ENCODE measurements at places on chromosomes 6 and 20.
A peak's percentile ranks its signal among the peaks of the same experiment; 100 is the strongest.

GRCh38 chr6:26240157-26241032 is 124.6 kb upstream of the BTN3A2 start:
- no peak for DNase-seq

DNA sequence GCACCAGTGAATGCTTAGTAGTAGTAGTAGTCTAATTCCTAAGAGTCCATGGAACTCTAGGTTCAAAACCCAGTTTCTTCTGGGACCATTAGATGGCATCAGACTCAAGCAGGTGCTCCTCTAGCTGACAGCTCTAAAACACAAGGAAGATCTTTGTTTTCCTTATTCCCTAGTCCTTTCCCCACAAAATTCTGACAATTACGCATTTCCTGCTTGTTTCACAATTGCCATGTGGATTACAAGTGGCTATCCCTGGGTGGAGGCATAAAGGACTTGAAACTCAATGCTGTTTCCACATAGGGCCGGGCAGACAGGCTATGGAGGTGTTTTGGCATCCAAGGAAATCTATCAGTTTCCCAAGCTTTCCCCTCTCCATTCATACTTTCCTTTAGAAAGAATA is 9.2 kb upstream of the HLA-DOB start:
- DNase-seq: peak; percentile 6

- no peak for DNase-seq
Observed at GRCh38 chr6:33990061-33990541, 155.8 kb downstream of the GRM4 start.

DNA sequence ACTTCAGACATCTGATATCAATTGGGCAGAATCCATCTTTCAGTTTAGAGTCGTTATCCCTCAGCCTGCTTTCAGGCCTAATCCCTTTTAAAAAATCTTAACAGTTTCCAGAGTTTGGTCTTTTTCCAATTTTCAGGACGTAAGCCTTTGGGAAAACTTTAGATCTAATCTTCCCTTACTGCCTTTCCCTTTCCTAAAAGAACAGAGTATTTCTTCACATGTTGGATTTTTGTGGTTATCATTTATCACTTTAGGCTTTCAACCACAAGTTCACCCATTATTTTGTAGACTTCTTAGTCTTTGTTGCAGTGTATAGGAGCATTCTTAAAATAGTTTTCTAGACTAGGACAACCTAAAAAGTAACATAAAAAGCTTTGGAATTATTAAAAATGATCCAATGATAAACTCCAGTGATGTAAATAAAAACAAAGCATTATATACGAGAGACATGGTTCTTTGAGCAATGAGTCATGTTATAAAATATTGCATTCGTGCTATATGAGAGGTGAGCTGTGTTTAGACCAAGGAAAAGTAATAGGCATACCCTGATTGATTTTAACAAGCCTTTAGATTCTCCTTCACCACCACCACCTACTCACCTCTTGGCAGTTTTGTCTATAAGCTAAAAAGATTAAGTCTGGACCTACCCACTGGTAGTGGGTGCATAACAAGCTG is 90.4 kb upstream of the MCHR2 start:
- DNase-seq: no peak

DNA sequence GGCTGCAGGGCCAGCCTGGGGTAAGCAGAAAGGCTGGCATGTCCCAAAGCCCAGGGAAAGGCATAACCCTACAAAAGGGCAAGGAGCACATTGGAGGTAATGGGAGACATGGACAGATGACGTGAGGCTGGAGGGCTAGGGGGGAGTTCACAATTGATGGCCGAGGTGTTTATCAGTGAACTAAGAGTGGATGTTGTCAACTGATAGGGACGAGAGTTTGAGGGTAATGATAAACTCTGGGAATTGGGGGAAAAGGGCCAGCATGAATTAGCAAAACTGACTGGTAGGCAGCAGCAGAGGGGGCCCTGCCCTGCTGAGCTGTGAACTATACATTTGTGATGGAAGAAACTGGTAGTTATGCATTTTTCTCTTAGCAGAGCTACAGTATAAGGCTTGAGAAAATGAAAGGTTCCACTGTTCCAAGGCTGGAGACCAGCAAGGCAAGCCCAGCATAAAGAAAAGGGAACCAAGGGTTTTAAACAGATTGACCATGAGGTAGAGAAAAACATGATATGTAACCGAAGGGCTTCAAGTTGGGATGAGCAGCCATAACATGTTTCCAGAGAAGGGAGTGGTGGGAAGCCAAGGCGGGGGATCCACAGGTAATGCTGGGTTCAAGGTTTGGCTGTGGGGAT is 98.1 kb upstream of the MLN start:
- DNase-seq: no peak

DNA sequence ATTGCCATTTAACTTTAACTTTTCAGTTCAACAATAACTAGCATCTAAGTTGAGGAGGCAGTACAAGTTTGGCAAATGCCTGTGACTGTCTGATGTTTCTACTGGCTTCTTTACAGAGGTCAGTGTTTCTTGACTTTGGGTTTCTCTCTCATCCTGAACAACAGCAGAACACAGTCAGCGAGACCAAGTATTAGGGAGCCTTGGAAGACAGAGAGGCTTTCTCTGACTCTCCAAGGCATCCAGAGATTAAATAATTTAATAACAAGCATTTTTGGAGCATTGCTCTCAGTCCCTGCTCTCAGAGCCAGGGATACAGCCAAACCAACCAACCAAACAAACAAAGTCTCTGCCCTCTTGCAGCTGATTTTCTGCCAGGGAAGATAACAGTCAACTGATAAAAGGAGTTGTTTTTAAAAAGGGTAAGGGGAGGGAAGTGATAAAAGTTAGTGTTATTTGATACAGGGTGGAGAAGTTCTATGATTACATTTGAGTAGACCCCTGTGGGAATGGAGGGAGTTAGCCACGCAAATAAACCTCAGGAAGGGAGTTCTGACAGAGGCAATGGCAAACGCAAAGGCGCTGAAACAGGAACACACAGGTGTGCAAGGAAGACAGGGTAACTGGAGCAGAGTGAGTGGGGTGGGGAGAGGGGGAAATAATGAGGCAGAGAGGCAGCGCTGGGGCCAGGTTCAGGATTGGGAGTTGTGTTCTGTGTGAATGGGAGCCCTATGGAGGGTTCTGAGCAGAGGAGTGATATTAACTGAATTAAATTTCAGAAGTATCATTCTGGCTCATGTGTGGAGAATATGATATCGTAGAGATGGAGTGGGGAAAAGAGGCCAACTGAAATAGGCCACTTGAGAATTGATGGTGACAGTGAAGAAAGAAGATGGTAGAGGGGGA is 55.2 kb downstream of the SEL1L2 start:
- no peak for DNase-seq

- DNase-seq: no peak
Observed at GRCh38 chr20:10114598-10114997, 79.8 kb downstream of the ANKEF1 start.

DNA sequence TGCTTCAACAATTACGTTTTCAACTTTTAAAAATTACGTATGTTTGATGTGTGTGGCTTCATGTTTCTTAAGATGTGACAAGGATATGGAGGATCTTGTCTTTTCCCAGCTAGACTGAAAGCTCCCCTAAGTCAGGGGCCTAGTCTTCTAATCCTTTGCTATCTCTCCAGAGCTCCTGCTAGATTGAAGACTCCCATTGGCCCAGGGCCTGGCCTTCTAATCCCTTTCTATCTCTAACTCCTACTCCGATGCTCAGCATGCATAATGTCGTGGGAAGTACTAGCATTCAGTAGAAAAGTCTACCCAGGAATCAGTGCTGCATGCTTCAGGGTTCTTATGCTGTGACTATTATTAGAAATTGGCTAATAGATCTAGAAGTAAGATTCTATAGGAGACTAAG is 144.8 kb upstream of the SUPT3H start:
- DNase-seq: no peak

DNA sequence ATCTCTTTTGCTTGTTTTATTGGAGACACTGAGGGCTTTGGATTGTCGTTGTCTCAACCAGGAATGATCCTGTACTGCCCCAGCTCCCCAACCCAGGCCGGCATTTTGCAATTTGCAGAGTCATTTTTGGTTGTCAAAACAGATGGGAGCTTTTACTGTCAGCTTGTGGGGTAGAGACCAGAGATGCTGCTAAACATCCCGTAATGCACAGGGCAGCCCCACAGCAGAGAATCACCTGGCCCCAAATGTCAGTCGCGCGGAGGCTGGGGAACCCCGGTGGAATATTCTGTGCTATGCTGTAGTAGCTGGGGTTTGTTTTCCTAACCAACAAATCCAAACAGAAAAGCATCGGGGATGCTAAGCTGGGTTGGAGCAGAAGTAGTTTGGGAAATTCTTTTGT is 99.7 kb downstream of the TSHZ2 start:
- no peak for DNase-seq

DNA sequence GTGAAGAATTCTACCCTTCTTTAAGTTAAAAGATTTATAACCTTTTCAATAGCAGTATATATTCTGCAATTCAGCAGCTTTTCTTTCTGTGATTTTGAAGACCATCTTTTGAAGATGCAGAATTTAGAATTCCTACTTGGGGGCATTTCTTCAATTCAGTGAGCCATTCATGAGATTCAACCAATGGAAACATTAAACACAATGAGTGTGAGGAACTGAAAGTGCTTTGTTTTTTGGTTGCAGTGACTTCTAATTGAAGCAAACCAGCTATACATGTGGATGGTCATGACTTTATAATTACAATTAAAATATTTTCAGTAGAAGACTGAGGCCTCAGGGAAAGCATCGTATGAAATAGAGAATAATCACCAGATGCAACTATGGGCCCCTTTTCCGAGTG is 108.3 kb downstream of the CARMIL1 start:
- peak; percentile 66 for DNase-seq

- no peak for DNase-seq
Observed at GRCh38 chr6:84019141-84019841, 14.3 kb upstream of the MRAP2 start.

DNA sequence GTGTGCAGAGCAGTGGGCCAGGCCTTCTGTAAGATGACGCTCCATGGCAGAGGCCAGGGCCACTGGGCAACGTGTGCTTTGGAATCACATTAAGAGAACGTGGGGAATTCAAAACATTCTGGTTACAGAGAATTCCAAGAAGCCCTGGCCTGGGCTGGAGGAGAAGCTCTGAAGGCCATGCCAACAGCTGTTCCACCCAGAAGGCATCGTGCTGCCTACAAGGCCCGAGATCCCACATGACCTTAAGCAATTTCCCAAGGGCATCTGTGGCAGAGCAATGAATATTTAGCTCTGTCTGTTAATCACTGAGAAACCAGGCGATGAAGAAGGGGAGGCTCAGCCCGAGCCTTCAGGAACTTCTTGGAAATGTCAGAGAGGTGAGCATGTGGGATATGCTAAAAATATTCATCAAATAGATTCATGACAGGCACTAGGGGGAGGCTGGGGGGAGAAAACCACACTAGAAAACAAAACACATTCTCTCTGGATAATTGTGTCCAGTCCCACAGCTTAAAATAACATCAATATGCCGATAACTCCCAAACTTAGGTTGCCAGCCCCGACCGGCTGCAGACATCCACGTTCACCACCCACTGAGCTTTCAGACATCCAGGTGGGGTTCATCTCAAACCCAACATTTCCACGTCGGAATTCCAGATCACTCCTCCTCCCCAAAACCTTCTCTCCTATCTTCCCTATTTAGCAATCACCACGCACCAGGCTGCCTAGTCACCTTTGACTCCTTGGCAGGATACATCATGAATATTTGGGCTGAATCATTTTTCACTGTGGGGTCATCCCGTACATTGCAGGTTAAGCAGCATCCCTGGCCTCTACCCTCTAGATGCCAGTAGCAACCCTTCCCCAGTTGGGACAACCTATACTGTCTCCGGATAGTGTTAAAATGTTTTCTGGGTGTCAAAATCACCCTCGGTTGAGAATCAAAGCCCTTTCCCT is 6.6 kb downstream of the SULF2 start:
- no peak for DNase-seq

- DNase-seq: no peak
Observed at GRCh38 chr6:164005004-164005711, 590.6 kb downstream of the QKI start.

- no peak for DNase-seq
Observed at GRCh38 chr6:155645325-155645724, 189.7 kb upstream of the NOX3 start.

GRCh38 chr6:94177429-94177828 is 758.1 kb upstream of the EPHA7 start:
- no peak for DNase-seq

GRCh38 chr6:147438758-147439528 is 69.5 kb upstream of the SAMD5 start:
- no peak for DNase-seq

GRCh38 chr6:22367346-22367745 is 70.5 kb upstream of the PRL start:
- DNase-seq: no peak

GRCh38 chr20:64003960-64004725 is 23.2 kb downstream of the PRPF6 start:
- no peak for DNase-seq

- peak; percentile 43 for DNase-seq
Observed at GRCh38 chr20:41046716-41047115, 18.1 kb downstream of the TOP1 start.

DNA sequence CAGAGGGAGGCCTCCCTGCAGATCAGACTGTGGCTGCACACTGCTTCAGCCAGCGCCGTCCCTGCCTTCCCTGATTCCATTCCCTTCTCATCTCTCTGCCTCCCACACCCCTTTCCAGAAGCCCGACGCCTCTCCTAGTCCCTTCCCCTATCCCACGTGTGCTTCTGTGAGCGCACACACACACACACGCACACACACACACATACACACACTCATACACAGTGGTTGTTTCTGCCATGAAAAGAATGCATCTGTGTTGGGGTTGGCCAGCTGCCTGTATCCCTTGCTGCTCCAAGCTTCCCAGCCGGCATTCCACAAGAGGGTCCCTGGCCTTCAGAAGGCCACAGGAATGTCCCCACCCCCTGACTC is 51.7 kb downstream of the MOCS1 start:
- no peak for DNase-seq

DNA sequence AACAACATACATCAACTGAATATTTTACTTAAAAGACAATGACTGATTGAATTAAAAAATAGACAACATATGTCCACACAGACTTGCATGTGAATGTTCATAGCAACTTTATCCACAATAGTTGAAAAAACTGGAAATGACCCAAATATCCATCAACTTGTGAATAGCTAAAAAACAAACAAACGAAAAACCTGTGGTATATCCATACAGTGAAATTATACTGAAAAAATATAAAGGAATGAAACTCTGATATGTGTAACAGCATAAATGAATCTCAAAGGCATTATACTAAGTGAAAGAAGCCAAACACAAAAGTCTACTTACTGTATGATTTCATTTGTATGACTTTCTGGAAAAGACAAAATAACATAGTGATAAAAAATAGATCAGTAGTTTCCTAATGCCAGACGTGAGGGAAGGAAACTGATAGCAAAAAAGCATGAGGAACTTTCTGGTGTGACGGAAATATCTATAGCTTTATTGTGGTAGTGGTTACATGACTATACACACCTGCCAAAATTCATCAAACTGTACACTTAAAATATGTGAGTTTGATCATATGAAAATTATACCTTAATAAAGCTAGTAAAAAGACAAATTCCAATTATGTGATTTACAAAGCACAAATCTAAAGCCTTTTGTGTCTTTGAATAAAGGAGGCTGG is 123.2 kb downstream of the BACH2 start:
- DNase-seq: no peak

- DNase-seq: peak; percentile 35
Observed at GRCh38 chr6:26592649-26593048, 4.1 kb upstream of the ABT1 start.
